ENCODE measurements at places on chromosomes 2 and 18.
A peak's percentile ranks its signal among the peaks of the same experiment; 100 is the strongest.

DNA sequence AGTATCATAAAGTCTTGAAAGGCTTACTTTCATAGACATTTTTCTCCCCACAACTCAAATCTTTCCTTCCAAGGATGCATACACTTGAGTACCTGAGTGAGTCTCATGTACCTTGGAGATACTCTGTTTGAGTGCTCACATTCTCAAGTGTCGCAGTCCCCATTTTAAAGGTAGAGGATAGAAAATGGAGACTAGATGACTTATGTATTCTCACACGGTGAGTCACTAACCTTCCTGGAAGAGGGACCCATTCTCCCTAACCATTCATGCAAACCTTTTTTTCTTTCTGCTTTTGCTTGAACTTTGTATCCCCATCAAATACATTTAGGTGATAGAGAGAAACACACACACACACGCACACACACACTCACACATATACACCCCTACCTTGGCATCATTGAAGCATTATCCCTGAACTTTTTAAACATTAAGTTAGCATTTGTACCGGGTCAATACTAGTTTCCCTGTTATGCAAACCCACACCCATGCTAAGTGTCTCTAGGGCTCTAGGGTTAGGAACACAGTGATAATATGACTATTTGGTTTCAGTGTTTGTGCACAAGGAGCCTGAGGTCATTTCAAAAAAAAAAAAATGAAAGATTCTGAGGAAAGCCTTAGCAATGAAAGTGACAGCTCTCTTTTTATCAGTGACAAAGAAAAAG, 236.2 kb downstream of the IKZF2 start:
- no peak for DNase-seq

DNA sequence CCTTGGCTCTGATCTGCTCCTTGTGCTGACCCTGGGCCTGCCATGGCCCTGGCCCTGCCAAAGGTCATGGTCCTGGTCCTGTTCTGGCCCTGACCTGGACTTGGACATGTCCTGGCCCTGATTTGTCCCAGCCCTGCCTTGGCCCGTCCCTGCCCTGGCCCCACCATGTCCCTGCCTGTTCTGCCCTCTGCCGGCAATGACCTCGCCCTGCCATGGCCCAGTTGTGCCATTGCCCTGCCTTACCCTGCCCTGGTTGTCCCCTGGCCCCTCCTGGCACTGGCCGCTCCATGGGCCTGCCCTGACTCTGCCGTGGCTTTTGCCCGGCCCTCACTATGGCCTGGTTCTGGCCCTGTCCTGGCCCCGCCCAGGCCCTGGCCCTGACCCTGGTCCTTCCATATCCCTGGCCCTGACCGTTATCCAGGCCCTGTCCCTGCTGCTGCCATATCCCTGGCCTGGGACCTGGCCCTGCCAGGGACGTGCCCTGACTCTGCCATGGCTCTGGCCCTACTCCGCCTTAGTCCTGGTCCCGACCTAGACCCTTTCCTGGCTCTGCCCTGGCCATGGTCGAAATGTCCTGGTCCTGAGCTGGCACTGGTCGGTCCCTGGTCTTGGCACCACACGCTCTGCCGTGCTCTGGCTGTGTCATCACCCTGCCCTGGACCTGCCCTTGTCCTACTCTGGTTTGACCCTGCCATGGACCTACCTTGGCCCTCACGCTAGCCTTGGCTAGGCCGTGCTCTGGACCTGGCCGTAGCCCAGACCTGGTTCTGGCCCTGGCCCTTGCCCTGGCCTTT, 6.8 kb upstream of the ANKRD62 start:
- no peak for DNase-seq

DNA sequence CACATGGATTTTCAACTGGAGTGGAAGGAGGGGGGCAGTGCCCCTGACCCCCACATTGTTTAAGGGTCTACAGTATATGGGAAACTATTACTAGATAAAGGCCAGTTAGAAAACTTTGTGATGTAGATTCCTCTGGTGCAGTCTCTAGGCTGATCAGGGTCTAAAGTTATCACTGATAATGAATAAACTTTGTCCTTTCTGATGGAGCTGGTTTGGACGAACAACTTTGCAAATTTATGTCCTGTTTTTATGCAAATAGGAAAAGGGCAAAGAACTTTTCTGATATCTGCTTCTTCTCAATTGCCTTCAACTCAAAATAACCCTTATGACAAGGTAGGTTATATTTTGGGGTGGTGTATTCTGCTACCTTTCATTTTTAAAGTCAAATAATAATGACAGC, 829.2 kb upstream of the ACVR2A start:
- DNase-seq = no peak

DNA sequence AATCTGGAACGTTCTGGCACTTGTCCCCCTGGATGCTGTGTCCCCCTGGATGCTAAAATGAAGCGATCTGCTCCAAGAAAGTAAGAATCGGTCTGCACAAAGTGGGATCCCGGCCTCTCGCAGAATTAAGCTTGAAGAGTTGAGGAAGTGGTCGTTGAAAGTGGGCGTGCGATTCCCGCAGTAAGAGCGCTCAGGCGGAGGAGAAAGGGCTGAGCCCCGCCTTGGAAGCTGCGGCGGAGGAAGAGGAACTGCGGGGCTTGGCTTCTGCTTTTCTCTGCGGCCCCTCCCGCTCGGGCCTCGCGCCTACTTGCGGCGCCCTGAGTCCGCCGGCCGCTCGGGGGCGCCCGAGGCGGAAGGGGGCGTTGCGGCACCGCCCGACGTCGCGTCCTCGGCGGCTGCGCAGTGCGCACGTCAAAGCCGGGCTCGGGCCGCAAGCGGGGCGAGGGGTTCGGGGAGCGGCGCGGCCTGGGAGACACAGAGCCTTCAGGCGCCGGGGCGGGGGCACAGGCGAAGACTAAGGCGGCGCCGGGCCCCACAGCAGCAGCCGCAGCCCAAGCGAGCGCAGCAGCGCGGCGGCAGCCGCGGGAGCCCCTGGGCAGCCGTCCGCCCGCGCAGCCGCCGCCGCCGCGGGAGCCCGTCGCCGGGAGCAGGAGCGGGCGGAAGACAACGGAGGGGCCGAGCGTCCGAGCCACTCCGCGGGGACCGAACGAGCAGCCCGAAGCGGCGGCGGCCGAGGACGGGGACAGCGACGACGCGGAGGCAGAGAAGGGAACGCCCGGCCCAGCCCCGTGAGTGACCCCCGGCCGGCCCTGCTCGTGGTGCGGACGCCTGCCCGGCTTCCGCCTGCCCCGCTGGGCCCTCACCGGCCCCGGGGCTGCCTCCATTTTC, at the start of gene CAB39:
Gene CAB39 (plus strand): TSS at position 400 of the 888 bp plus-strand sequence. CDS start 47,160 bp downstream, outside the sequence.
- peak; percentile 72 for DNase-seq

GRCh38 chr2:224612578-224612977, 27.4 kb upstream of the CUL3 start:
- DNase-seq = no peak

GRCh38 chr2:167157523-167157922, 269.2 kb downstream of the XIRP2 start:
- no peak for DNase-seq

DNA sequence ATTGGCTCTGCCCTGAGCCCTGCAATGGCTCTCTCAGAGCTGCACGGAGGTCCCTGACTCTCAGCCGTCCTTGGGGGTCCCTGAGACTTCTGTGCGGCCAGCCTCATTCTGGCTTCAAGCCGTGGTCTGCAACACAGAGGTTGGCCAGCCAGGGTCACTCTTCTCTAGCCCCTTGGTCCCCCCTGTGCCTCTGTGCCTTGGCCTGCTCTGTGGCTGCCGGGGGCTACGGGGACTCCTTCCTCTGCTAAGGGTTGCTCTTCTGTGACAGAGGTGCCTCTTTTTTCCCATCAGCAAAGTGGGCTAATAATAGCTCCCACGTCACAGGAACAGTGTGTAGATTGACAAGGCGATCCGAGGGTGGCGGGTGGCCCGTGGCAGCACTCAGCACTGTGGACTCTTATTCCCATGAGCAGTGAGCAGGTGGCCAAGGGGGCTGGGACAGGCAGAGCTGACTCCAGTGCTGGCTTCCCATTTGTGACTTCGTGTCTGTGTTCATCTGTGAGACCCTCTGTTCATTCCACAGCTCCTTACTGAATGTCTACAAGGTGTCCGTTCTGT, 19.4 kb downstream of the INHBB start:
- DNase-seq = no peak

- no peak for DNase-seq
These were observed 41.9 kb upstream of the ODC1 start for GRCh38 chr2:10489842-10490555.

GRCh38 chr2:188645986-188646385, 328.2 kb upstream of the COL3A1 start:
- DNase-seq = no peak

DNA sequence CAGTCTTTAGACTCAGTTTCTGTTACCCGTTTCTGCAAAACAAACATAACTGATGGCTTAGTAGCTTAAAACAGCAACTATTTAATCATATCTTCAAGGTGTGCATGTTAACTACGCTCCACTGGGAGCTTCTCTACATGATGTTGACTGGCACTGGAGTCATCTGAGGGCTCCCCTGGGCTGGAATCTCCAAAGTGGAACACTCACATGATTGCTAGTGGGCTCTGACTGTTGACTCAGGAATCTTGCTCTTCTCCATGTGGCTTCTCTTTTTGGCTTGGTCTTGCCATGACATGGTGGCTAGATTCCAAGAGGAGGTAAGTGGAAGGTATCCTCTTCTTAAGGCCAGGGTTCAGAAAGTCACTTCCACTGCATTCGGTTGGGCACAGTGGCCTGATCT, 160.8 kb downstream of the PMAIP1 start:
- DNase-seq = no peak

DNA sequence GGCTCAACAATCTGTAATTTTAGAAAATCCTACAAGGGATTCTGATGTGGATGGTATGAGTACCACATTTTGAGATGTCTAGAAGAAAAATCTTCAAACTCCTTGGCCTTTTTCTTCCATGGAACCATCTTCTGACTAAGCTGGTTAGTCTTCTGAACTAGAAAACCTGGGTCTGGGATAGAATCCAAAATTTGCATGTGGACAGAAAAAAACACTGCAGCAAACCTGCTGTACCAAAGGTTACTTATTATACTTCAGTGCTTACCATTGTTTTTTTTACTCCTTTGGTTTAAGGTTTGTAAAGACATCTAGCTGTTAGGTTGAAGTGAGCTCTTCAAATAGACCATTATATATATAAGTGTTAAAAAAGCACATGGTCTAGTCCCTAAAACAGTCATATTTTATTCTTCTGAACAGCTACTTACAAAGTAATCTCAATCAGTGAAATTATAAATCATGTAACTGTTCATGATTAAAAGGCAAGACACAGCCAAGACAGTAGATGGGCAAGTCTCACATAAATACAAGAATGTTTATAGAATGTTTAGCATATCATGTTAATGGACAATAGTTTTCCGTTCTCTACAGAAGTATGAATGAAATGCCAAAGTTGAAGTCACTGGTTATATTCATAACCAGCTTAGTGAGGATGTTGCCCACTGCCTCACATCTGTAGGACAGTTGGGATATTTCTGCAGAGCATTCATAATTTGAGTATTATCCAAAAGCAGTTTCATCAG, 85.5 kb downstream of the ORC4 start:
- DNase-seq = no peak

- DNase-seq = no peak
These were observed 27.7 kb upstream of the DOCK10 start for GRCh38 chr2:225069966-225070365.

DNA sequence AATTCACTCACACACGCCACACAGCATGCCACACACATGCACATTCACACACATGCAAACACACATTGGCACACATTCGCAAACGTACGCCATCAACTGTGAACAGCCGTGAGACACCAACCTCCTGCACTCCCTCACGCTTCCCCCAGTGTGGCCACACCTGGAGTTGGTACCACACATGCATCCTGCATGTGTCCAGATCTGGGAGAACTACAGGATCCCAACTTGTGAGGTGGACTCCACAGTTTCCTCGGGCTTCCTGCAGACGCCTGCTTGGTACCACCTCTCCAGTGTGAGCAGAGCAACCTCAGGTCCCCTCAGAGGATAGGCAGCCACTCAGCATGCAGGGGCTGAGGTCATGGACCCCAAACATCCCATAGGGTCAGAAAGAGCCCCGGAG, 239.0 kb downstream of the EIPR1 start:
- DNase-seq = no peak

- no peak for DNase-seq
These were observed 429.2 kb downstream of the PID1 start for GRCh38 chr2:228841877-228842276.

GRCh38 chr2:125397535-125398251, 1258.3 kb upstream of the GYPC start:
- DNase-seq = no peak

All from DMS 273 treated with DMSO at 0.1 percent for 48 hours (cell line).